ENCODE measurements at places on chromosomes 3 and 15.

GRCh38 chr3:20057612-20058180 is 17.4 kb downstream of the KAT2B start:
- no peak for DNase-seq

DNA sequence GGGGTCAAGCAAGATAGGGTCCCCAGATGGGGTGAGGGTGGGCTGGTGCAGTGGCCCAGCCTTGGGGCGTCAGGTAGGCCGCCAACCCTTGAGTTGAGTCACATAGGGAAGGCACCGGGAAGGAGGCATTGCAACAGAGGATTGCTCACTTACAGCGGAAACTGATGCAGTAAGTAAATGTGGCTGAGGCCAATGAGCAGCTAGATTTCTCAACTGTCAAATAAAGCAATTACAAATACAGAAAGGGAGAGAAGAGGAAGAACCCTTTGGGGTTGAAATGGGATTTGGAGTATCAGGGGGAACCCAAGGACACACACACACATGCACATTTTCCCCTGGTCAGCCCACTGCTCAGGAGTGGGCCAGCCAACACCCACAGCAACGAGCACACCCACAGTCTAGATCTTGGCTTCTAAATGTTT is 44.0 kb downstream of the CHSY1 start:
- DNase-seq, result no peak

GRCh38 chr3:119195911-119196310 is 22.5 kb downstream of the UPK1B start:
- no peak for DNase-seq

GRCh38 chr3:171654809-171655208 is 155.5 kb downstream of the PLD1 start:
- DNase-seq, result no peak

- no peak for DNase-seq
Measured at GRCh38 chr3:184822654-184823053, 10.7 kb downstream of the VPS8 start.

DNA sequence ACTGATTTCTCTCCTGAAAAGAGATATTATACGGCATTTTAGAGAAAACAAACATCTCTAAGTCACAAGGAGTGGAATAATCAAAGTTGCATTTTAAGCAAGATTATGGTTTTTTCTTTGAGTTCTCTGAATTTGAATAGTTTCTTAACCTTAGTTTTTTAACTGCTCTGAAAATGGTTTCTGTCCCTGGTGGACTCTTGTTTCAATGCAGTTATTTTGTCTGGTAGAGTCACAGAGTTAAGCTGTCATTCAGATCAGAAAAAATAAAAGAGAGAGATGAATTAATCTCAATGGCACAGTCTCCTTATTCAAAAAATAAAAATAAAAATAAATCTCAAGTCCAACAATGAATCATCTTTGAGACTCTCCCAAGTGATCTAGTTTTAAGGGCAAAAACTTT is 19.0 kb downstream of the AGTR1 start:
- DNase-seq, result no peak

DNA sequence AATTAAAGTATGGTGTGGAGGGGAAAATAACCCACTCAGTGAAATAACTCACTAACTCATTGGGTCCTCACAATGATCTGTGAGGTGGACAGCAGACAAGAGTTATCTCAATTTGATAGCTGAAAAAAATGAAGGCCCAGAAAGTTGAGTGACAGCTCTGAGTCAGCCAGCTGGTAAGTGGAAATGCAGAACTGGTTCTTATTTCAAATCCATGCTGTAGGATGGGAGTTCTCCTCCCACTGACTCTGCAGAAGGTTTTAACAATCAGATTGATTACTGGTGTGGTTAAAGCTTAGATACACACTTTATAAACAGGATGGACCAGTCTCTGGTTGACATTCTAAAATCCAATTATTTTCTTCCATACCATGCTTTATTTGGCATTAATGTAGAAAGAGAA is 87.0 kb upstream of the LMOD3 start:
- no peak for DNase-seq

- no peak for DNase-seq
Measured at GRCh38 chr3:67964596-67964995, 310.2 kb upstream of the SUCLG2 start.

DNA sequence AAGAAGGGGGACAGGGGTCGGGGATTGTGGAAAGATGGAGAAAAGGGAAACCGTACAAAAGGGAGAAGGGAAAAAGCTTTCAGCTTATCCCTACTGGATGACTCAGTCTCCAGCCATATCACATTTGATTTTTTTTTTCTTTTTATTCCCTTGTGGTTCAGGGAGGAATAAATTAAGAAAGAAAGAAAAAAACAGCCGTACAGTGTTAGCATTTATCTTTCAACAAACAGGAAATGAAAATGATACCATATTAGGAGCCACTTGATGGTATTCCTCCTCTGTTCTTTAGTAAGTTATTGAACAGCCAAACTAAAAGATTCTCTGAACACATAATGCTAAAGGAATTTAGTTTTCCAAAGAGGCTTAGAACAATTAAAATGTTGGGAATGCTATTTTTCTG is 594.4 kb downstream of the FOXP1 start:
- DNase-seq, result no peak

- no peak for DNase-seq
Measured at GRCh38 chr3:94522488-94522887, 459.6 kb downstream of the NSUN3 start.

DNA sequence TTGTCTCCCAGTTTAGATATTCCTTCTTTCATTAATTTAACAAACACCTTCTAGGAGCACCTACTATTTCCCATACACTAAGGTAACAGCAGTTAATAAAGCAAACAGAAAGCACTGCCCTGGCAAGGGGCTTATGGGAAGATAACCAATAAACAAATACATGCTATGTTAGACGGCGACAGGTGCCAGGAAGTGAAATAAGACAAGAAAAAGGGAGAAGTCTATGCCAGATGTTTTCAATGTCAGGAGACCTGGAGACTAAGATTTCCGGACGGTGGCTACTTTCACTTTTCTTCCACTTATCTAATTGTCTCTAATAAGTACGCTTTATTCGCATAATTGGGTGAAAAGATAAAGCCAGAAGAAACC is 32.5 kb upstream of the ZNF445 start:
- no peak for DNase-seq

DNA sequence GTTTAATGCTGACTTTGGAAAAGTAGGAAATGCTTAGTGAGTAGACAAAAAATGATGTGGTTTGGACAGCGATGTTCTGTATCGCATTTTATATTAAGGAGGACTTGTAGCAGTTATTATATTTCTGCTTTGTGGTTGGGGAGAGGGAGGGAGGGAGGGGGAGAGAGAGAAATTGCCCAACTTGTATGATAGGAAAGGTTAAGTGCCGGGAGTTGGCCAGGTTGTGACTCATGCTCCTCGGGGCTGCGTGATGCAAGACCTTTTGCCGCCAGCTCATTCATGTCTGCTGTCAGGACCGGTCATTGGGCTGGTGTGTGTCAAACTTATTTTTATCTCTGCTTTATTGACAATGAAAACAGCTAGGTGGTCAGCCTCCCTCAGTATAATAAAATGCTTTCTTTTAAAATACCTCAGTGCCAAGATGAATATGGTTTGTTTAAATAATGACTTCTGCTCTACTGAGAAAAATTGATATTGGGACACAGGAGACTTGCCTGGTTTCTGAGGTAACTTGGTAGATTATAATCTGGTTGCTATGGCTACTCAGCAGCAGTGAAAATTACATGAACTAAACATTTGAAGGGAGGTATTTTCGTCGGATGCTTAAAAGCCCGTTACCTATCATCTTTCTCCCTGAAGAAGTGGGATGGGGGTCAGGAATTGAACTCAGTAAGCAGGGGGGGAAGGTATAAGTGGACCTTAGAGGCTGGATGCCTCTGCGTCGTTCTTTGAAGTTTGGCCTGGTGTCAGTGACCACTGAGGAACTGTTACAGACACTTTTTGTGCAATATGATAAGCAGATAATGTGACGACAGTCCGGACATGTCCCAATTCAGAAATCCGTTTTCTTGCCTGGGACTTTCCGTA is 90.7 kb downstream of the FNDC3B start:
- no peak for DNase-seq

GRCh38 chr3:58214484-58215316 is 3.9 kb upstream of the DNASE1L3 start:
- no peak for DNase-seq

DNA sequence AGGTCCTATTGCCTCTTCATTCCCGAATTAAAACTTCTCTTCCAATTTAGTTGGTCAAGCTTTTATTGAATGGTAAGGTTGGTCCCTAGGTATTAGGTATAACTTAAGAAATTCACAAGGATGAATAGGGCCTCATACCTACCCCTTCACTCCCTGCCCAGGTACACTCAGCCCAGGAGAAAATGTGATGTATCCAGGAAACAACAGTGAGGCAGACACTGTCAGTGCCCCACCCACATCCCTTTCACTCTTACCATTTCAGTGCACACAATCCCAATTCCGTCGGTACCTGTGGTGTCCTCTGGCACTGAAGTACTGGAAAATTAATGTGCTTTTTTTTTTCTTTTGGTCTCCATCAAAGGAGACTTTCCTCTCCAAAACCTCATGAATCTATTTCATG is 10.5 kb upstream of the C3orf49 start:
- DNase-seq, result no peak

- DNase-seq, result no peak
Measured at GRCh38 chr3:174132421-174133042, 726.6 kb upstream of the NAALADL2 start.

DNA sequence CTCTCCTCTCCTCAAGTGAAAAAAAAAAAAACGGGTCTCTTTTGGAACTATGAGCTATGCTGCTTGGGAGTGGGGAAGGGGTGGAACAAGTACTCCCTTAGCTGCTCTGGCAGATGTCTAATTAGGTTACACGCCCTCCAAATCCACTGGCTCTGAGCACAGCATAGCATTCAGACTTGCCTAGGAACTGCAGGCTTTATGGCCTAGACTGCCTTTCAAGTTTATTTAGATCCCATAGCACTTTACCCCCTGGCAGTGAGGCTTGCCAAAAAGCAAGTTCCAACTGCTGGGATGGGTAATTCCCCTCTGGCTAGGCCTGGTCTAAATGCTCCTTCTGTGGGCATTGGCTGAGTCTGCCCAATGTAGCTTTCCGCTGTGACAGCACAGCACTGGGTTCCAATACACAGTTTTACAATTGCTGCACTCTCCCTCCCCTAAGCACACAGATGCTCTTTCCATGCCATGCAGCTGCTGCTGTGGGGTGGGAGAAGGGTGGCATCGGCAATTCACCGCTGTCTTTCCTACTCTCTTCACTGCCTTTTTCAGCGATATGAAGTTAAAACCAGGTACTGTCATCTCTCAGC is 152.8 kb downstream of the KCNAB1 start:
- DNase-seq, result no peak

DNA sequence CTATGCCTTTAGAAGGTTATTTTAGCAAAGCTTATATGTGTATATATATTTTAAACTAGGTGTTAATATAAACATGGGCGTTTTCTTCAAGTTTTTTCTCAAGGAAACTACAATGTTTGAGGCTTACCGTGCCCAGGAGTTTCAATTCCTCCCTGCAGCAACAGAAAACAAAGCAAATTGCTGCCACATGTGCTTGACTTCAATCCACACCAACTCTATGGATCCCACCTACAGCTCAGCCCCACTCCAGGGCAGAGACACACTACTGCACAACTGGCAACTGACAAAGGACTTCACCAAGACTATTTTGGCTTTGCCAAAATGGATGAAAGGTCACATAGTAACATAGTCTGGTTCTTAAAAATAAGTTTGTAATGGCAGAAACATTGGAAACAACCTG is 346.6 kb downstream of the ERC2 start:
- DNase-seq, result no peak

GRCh38 chr15:38631119-38632075 is 66.8 kb upstream of the RASGRP1 start:
- DNase-seq, result no peak

DNA sequence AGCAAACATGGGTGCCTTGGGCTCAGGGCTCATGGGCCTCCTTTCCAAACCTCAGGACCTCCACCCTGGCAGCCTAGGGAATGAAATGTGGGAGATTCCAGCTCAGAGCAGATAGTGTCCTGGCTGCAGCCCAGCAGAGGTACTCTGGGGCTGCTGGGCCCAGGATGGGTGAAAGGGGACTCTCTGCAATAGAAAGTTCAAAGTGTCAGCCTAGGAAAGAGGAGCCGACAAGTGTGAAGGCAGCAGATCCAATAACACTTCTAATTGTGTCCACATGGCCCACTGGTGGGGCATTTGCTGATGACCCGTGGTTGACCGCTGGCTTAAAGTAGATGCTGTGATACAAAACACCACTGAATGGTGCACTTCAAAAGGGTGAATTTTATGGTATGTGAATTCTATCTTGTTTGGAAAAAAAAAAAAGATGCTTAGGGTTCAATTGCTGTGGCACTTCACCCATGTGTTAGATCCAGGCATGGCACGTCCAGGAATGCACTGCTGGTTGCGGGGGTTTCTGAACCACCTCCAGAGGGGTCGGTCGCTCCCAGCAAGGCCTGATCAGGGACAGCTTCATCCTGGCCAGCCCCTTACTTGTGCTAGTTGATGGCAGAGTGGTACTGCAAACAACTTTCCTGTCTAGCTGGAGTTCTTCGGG is 20.9 kb downstream of the AMOTL2 start:
- no peak for DNase-seq

DNA sequence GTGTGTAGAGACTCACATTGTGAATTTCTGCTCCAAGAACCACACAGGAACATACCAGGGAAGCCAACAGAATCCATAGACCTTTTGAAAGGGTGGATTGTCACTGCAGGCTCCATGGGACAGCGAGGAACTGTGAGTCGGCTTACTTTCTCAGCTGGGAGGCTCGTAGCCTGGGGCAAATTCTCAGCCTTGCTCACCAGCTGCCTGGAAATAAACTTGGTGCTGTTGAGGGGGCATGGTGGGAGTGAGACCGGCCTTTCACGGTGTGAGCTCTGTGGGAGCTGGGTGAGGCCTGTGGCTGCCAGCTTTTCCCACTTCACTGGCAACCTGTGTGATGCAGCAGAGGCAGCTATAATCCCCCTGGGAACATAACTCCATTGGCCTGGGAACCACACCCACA is 146.6 kb upstream of the P2RY1 start:
- no peak for DNase-seq

GRCh38 chr3:39644176-39644575 is 165.2 kb upstream of the MYRIP start:
- no peak for DNase-seq

- DNase-seq, result no peak
Measured at GRCh38 chr3:182268711-182269110, 524.6 kb upstream of the ATP11B start.

- DNase-seq, result no peak
Measured at GRCh38 chr15:101560722-101561583, 71.4 kb upstream of the PCSK6 start.

GRCh38 chr15:71251584-71252043 is 136.3 kb downstream of the THSD4 start:
- no peak for DNase-seq

GRCh38 chr3:31532587-31533168 is at the start of gene STT3B:
Gene STT3B, plus strand, starts transcription at chr3:31532925. Its CDS starts 74 bp downstream, at chr3:31532999.
- DNase-seq, result no peak

All from progenitor cell of endocrine pancreas (in vitro differentiated cells).